ENCODE measurements at places on chromosomes 7 and 10.

GRCh38 chr10:106493751-106494150, 670.8 kb downstream of the SORCS1 start:
- DNase-seq: no peak

GRCh38 chr7:130127821-130128317, 57.5 kb downstream of the KLHDC10 start:
- DNase-seq: no peak

GRCh38 chr7:140533394-140533872, 54.1 kb upstream of the MKRN1 start:
- peak; percentile 28 for DNase-seq

DNA sequence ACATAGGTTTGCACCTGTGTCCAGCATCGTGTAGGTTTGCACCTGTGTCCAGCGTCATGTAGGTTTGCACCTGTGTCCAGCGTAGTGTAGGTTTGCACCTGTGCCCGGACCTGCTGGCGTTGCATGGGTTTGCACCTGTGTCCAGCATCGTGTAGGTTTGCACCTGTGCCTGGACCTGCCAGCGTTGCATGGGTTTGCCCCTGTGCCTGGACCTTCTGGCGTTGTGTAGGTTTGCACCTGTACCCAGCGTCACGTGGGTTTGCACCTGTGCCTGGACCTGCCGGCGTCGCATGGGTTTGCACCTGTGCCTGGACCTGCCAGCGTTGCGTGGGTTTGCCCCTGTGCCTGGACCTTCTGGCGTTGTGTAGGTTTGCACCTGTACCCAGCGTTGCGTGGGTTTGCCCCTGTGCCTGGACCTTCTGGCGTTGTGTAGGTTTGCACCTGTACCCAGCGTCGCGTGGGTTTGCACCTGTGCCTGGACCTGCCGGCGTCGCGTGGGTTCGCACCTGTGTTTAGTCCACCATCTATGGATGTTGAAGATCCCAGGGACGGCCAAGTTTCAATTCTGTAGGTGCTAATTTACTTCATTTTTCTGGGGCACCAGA, 158.0 kb downstream of the WDR37 start:
- no peak for DNase-seq

DNA sequence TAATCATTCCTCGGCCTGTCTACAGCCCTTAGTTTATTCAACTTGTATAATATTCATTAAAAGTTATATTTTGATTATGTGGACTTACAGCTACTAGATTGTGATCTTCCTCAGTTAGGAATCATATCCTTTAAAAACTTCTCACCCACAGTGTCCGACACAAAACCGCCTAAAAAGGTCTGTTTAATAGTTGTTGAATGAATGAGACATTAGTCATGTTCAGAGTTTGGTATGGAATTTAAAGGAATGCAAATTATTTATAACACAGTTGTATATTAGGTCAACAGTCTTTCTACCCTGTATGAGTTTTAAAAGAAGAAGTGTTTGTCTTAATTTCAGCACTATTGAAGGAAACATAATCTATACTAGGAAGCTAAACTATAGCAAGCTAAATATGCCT, 390.0 kb downstream of the ARL4A start:
- no peak for DNase-seq

DNA sequence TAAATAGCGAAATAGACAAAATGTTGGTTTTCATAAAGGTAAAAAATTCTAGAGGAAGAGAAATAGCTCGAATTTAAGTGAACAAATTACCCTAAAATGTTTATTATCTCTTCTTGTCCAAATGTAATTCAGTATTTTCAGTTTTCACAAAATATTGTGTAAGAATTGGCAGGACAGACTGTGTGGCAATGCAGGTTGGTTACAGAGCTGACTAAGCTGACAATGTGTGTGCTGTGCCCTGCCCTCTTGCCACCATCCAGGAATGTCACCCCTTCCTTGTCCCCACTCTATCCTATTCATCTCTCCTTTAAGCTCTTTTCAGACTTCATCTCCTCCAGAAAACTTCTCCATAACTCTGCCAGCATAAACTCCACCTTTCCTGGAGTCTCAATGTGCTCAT, 46.1 kb downstream of the COL28A1 start:
- DNase-seq: no peak

GRCh38 chr7:118349604-118350003, 125.1 kb downstream of the ANKRD7 start:
- DNase-seq: no peak

DNA sequence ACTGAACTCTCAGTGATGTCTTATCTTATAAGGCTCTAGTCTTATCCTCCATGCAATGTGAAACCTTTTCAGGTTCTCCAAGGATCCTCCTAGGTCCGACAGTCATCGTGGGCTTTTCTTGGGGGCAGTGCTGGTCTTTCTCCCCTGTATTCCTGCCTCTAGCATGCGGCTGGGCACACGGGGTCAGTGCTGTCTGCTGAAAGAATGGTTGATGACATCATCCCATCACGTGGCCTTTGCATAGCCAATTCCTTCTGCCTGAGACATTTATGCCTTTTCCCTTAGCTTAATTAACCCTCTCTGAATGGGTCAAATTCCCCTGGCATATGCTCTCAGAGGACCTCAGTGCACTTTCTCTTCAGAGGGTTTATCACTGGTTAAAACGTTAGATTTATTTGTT, 27.0 kb upstream of the KCNK18 start:
- no peak for DNase-seq

DNA sequence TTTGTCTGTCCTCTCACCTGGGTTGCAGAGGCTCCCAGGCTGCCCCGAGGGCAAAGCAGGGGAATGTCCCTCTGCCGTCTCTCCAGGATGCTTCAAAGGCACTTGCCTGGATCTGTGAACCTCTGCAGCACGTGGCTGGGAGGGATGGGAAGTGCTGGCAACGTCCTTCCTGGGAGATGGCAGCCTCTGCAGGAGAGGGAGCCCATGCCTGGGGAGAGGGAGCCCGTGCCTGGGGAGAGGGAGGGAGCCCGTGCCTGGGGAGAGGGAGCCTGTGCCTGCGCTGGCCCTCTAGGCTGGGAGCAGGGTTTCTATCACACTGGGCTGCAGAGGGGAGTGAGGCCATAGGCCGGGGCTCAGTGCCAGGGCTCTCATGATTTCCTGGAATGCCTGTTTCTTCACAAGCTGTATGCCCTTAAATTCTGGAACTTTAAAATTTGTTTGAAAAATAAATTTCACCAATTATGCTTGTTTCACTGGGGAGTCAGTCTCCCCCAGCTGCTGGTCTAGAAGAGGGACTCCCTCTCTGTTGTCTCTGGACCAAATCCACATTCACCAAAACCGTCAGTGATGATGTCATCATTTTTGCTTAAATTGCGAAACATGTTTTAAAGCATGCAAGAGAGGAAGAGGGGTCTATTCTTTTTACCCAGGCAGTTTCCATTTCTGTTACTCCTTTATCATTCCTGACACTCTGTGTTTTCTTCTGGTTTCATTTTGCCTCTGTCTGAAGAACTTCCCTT, 135.7 kb downstream of the DNAJB6 start:
- no peak for DNase-seq

DNA sequence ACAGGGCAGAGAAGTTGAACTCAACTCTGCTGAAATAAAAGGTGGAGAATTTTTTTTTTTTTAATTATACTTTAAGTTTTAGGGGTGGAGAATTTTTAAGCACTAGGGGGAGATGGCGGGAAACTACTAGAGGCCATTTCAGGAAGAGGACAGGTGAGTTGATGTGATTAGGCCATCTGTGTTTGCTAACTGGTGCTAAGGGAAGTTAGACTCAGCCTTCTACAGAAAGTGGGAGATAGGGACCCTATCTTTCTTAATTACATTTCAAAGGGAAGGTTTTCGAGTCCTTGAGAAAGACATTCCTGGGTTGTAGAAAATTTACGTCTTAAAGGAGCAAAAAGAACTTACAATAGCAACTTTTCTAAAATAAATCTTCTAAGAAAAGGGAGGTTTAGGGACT, 124.8 kb downstream of the LHFPL3 start:
- no peak for DNase-seq

- DNase-seq: peak; percentile 60
These were observed 96.0 kb upstream of the IKZF1 start for GRCh38 chr7:50208378-50208982.

- DNase-seq: peak; percentile 16
These were observed 46.3 kb upstream of the RNF216 start for GRCh38 chr7:5827755-5828154.

GRCh38 chr10:128525444-128525843, 399.2 kb upstream of the MKI67 start:
- DNase-seq: no peak

DNA sequence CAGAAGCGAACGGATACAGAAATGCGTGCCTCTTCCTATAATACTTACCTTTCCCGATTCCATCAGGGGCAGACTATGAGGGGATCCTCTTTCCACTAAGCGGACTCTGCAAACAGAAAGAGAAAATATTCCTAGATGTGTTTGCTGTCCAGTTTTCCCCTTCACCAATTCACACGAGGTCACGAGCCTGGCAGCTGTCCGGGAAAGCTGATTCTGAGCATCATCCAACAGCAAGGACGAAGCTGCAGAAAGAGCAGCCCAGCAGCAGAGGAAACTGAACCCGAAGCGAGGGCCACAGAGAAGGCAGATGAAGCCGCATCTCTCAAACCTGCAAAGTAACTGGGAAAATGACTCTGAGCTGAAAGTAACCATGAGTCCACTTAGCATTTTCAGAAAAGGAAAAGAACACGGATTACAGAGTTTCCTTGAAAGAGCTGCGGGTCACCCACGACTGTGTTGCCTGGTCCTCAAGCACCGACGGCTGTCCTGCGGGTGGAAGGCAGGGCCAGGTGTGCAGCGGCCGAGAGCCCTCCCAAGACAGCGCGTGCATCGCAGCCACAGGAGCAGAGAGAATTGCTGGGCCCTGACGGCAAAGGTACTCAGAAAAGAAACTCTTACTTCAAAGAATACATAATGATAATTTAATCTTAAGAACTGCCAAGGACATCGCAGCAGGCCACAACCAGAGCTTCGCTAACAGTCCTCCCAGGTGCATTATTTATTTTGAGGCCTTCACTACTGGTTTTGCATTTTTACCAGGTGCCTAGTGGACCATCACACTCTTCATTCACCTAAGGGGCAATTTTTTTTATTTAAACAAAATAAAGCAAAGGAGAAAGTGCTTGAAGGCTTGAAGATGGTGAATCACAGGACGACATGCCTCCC, 153.3 kb downstream of the ZMYND11 start:
- no peak for DNase-seq

- no peak for DNase-seq
These were observed 719.8 kb downstream of the INHBA start for GRCh38 chr7:40983111-40983510.

DNA sequence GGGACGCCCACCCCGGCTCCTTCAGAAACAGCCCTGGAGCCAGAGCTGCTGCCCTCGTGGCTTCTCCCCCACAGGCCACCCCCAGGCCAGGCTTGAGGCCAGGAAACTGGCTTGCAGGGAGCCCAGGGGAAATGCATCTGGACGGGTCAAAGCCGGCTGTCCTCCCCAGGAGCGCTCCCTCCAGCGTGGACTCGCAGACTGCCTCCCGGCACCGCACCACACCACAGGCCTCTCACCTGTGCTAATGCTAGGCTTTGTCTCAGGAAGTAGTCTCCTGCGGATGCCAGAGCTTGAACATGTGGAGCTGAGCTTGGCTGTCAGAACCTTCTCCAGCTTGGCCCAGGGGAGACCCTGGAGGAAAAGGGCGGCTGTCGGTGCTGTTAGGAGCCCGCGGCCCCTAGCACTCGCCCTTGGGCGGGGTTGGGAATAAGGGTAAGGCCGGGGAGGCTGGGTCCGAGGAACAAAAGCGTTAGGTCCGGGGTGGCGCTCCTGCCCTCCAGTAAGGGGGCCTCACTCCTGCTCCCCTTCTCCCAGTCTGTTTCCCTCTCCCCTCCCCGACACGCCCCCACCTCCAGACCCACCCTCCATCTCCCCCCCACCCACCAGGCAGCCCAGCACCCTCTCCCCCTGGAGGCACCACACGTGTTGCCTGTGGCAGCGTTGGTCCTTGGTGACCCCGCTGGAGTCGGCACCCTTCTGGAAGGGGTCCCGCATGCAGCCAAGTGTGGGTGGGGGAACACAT, 21.6 kb upstream of the DRGX start:
- no peak for DNase-seq

- no peak for DNase-seq
These were observed 110.0 kb downstream of the SPAG6 start for GRCh38 chr10:22455068-22455857.

DNA sequence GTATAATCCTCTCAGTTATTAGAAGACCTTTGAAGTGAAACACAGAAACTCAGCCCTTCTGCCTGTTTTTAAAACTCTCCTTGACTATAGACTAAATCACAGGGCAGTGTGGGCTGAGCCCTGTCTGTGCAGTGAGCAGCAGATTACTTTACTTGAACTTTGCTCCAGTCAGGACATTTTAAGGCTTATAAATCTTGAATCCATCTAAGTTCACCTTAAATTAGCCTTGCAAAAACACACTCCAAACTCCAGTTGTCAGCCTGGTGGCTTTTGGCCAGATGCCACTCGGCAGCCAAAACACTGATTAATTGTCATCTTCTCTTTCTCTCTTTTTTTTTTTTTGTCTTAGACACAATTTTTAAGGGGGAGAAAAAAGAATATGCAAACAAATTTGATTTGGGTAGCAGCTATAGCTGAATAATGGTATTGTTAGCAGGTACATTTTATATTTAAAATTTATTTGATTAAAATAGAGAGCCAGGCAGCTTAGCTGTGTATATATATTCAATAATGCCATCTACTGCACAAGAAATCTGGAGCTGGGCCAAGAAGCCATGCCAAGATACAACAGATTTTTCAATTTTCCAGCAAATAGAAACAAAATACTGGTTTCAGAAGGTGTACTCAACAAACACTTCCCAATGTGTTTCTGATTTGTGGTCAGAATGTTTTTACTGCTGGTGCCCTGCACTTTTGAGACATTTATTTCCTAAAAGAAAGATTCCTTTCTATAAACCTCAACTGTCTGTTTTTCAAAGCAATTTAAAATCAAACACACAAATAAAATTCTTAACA, 247.7 kb downstream of the TFEC start:
- DNase-seq: no peak

DNA sequence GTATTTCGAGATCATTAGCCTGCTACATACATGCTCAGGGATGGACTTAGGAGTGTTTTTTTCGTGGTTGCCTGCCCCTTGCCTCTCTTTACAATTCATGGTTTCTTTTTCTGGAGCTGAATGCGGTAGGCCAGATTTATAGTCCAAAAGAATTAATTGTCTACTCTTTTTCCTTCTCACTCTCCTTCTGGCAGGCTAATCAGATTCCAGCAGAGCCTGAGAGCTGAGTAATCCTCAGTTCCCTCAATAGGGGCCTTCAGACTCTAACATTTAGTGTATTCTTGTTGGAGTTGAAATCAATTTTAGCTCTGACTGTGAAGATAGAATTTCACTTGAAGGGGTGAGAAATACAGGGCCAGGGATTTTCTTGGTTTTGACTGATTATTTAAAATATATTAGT, 16.4 kb downstream of the SORCS3 start:
- no peak for DNase-seq

- DNase-seq: no peak
These were observed 131.6 kb downstream of the HGF start for GRCh38 chr7:81638198-81638597.

GRCh38 chr10:116707981-116708380, 34.4 kb downstream of the HSPA12A start:
- DNase-seq: no peak

- DNase-seq: no peak
These were observed 64.7 kb downstream of the GOLGA7B start for GRCh38 chr10:97914171-97914836.

All from T-helper 2 cell (primary cell).